ENCODE measurements at places on chromosomes 1 and 21. TPM values are rescaled to one million over a fixed set of nuclear protein-coding genes. Genes with fewer than 3 reads are reported as not detected.

The FMOD gene
- 10.9 TPM for total RNA-seq

The FCGR2B gene
- total RNA-seq, result 3.5 TPM

The FMO4 gene
- 1.9 TPM for total RNA-seq

The FMN2 gene
- 180 TPM for total RNA-seq

The CNKSR1 gene
- total RNA-seq, result 10.2 TPM

The GLIS1 gene
- total RNA-seq, result 8.3 TPM

The FOXD2 gene
- total RNA-seq, result 0.66 TPM

The USH2A gene
- 0.54 TPM for total RNA-seq

The CELA3B gene
- not detected for total RNA-seq

The FCRL2 gene
- total RNA-seq, result not detected

The RNF11 gene
- 208 TPM for total RNA-seq

DNA sequence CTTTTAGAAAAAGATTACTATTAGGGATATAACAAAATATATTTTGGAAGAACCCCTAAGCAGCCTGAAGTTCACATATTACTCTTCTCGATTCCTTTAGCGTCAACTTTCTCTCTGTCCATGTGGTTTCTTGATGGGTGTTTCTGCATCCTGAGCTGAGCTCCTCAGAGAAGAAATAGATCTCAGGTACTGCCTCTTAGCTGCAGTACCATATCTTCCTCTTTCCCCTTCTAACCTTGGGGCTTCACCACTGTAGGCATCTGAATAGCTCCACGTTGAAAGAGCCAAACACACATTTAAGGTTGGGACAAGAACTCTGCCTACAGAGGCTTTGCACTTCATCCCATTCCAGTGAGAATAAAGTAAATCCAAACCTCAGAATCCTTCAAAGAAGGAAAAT is 59.2 kb downstream of the SAMSN1 start:
- no peak for DNase-seq

DNA sequence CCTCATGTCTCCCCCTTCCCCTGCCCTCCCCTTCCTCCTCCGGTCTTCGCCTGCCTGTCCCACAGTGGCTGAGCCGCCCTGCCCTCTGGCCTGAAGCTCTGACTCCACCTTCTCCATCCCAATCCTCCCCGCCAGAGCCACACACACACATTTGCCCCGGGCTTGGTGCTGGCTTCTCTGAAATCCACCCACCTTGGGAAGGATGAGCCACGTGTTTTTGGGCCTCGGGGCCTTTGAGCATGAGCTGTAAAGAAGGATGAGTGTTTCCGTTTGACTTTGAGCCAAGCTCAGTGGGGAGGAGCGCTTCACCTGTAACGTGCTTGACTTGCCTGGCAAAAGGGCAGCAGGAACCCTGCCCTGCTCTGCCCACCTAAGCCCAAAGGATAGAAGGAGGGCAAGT is 295.1 kb downstream of the SIPA1L2 start:
- no peak for DNase-seq

GRCh38 chr21:38493549-38494250 is 4.6 kb downstream of the ERG start:
- no peak for DNase-seq

DNA sequence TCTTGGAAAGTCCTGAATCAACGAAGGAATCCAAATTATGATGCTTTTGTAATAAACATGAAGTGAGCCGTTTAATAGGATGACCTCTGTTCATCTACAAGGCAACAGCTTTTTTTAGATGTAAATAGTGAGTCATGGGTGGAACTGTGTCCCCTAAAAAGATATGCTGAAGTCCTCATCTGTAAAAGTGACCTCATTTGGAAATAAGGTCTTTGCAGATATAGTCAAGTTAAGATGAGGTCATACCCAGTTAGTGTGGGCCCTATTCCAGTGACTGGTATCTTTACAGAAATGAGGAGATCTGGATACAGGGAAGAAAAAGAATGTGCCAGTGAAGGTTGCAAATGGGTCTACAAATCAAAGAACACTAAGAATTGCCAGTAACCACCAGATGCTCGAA is 1287.3 kb upstream of the ADGRL4 start:
- DNase-seq, result no peak

DNA sequence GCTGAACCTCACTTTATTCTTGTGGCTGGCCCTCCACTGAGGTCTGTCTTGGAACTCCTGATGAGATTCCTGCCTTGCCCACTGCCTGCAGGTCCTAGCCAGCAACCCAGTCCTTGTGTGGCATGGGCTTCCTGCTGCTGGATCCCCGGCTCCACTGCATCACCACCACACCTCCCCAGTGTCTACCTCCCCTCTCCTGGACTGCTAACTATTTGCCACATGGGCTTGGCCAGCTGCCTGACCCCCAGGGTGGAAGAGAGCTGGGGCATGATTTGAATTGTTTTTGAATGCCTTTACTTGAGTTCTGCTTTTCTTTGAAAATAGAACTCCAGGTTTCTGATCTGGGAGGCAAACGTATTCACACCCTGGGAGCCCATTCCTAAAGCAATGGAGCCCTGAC is 41.2 kb downstream of the SPAG17 start:
- no peak for DNase-seq

- no peak for DNase-seq
Observed at GRCh38 chr1:38061883-38062328, 15.3 kb upstream of the POU3F1 start.

DNA sequence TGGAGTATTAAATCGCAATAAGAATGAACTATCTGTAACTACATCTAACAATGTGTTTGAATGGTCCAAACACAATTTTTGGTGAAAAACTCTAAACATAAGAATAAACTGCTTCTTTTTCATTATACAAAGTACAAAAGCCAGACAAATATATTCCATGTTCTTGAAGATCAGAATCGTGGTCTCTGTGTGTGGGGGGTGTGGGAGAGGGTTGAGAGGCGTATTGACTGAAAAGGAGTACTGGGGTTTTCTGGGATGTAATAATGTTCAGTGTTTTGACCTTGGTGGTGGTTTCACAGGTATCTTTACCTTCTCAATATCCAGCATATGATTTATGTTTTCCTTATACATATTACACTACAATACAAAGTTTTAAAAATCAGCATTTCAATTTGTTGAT is 764 bp upstream of the CFH start:
- DNase-seq, result no peak

- no peak for DNase-seq
Observed at GRCh38 chr1:79469139-79469538, 462.6 kb upstream of the ADGRL4 start.

- no peak for DNase-seq
Observed at GRCh38 chr21:26120828-26121227, 49.7 kb downstream of the APP start.

GRCh38 chr1:111660204-111661150 is 40.9 kb downstream of the RAP1A start:
- no peak for DNase-seq

GRCh38 chr1:51612447-51612961 is 4.4 kb upstream of the OSBPL9 start:
- DNase-seq, result no peak

- DNase-seq, result no peak
Observed at GRCh38 chr21:46294647-46295176, 8.6 kb downstream of the YBEY start.

DNA sequence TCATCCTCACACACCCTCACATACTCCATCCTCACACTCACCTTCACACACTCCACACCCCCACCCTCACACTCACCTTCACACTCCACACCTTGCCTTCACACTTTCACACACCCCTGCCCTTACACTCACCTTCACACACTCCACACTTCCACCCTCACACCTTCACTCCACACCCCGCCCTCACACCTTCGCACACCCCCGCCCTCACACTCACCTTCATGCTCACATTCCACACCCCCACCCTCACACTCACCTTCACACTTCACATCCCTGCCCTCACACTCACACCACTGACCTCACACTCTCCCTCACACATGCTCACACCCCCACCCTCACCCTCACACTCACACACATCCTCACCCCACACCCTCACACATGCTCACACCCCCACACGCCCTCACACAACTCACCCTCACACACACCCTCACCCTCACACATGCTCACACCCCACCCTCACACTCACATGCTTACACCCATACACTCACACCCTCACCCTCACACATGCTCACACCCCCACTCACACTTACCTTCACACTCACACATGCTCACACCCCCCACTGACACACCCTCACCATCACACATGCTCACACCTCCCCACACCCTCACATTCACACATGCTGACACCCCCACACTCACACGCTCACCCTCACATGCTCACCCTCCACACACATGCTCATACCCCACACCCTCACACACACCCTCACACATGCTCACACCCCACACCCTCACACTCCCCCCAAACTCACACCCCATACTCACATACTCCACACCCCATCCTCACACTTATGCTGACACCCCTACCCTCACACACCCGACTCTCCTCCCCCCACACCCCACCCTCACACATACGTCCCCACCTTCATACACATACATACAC is 44.5 kb upstream of the EDN2 start:
- DNase-seq, result no peak

- peak; percentile 89 for DNase-seq
Observed at GRCh38 chr21:41948078-41948895, 5.5 kb downstream of the C2CD2 start.

GRCh38 chr1:30881319-30882181 is 27.0 kb downstream of the SDC3 start:
- no peak for DNase-seq

DNA sequence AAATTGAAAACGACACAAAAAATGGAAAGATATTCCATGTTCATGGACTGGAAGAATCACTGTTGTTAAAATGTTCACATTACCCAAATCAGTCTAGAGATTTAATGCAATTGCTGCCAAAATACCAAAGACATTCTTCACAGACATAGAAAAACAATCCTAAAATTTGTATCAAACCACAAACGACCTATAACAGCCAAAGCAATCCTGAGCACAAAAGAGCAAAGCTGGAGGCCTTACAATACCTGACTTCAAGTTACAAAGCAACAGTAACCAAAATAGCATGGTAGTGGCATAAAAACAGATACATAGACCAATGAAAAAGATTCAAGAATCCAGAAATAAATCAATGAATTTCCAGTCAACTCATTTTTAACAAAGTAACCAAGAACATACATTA is 1077.3 kb downstream of the KCNT2 start:
- no peak for DNase-seq

- no peak for DNase-seq
Observed at GRCh38 chr1:248812736-248813425, 12.8 kb downstream of the SH3BP5L start.

- no peak for DNase-seq
Observed at GRCh38 chr1:43432907-43433306, 20.8 kb downstream of the HYI start.

DNA sequence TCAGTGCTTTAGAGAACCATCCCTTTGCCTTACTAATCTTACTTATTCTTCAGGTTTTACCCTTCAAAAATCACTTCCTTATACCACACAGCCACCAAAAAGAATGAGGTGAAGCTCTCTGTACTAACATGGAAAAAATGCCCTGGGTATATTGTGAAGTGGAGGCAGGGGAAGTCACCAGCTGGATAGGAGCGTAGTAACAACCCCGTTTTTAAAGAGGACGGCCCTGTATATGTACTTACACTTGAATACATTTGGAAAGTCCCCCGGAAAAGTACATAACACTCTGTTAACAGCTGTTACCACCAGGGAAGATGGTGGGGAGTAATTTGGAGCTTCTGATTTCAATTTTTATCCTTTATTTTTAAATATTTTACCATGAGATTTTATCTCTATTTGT is 28.2 kb upstream of the KHDRBS1 start:
- DNase-seq, result no peak

DNA sequence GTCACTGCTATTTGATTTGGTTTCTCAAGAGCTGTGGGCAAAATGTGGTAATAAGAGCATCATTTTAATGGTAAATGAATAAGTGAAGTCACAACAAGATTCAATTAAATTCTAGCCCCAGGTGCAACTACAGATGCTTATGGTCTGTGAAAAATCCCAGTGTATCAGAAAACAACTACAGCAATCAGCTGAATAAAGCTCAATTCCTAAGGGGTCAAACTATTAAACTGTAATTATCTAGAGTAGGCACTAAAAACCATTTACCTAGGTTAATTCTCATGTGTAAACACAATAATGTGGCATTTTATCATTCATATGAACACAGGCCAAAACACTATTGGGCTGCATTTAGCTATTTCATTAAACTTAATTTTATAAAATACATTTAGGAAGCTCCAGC is 9.6 kb downstream of the TARBP1 start:
- no peak for DNase-seq

DNA sequence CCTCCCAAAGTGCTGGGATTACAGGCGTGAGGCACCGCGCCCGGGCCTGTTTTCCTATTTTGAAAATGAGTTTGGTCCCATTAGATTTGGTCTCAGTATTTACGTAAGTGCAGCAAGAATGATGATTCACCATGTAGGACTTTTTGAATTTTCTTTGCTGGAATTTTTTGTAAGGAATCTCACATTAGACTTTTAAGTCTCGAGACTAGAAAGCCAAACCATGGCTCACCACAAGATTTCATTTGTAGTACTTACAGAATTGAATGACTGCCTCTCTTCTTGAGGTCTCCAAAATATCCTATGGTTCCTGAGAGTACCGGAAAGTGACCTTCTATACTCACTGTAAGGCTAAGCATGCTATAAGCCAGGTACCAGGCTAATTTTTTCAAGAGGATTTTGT is 325 bp downstream of the OR14A2 start:
- no peak for DNase-seq

GRCh38 chr1:21564521-21565095 is 55.4 kb downstream of the ALPL start:
- no peak for DNase-seq

GRCh38 chr1:239107676-239108075 is 278.7 kb upstream of the CHRM3 start:
- DNase-seq, result no peak

GRCh38 chr1:4626560-4627319 is 27.7 kb upstream of the AJAP1 start:
- no peak for DNase-seq

DNA sequence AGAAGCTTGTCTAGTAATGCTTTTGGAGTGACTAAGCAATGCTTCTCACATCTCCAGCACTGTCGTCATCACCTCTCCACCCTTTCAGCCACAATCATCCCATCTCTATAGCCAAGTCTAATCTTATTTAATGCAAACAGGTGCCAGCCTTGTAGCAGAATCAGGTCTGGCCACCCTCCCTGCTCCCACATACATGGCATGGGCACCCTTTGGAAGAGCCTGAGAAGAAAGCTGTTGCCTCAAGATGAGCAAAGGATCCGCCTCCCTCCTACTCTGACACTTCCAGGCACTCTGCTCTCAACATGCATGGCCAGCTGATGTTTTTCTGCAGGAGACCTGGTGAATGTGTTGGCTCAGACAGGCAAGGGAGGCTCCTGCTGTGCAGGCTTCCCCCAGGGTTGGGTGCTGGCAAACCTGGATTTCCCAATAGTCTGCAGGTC is 113.1 kb upstream of the GRIK3 start:
- DNase-seq, result no peak

Measured in dorsolateral prefrontal cortex (tissue), 122 donors.